ENCODE measurements at places on chromosomes 7 and 10. TPM values are rescaled to one million over a fixed set of nuclear protein-coding genes. Genes with fewer than 3 reads are reported as not detected.
A peak's percentile ranks its signal among the peaks of the same experiment; 100 is the strongest.

GRCh38 chr10:69729326-69730048 lies 72.2 kb upstream of the COL13A1 start:
- no peak overlapping the region for H3K4me3 ChIP-seq
- no peak overlapping the region for H3K27ac ChIP-seq
- no peak for DNase-seq
- no peaks in the 10 kb centered on the region for H3K4me1 ChIP-seq
- H3K36me3 ChIP-seq, result no peaks in the 10 kb centered on the region
- H3K27me3 ChIP-seq, result no peaks in the 10 kb centered on the region

- no peaks in the 10 kb centered on the region for H3K4me1 ChIP-seq
- no peaks in the 10 kb centered on the region for H3K36me3 ChIP-seq
- no peak overlapping the region for H3K4me3 ChIP-seq
- no peaks in the 10 kb centered on the region for H3K27me3 ChIP-seq
- no peak overlapping the region for H3K27ac ChIP-seq
These were observed 125.1 kb upstream of the NRP1 start for GRCh38 chr10:33459602-33460001.

DNA sequence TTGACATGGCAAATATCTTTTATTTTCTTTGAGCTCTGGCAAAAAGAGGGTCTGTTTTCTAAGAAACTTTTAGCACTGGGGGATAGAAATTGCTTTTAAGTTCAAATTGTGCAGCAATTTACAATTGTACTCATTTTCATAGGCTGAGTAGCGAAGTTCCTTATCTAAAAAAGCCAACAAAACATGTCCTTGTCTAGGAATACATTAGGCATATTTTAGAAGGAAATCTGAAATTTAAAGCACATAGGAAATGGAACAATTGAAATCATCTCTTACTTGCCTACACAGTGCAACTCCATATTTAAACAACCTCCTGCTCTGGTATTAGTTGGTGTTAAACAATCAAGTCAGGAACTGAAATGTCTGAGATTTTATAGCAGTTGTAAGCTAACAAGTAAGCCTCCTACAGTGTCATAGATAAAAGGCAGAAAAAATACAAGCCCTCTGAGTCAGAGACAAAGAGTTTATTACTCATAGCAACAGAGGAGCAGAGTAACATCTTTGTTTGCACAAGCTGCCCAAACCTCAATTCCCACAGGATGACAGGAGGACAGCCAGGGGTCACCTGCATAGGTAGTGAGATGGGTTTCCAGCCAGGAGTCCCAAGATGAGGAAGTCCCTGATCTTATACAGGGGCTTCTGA lies 280.2 kb upstream of the HGF start:
- no peak overlapping the region for H3K4me3 ChIP-seq
- no peak overlapping the region for H3K27ac ChIP-seq
- H3K4me1 ChIP-seq, result no peaks in the 10 kb centered on the region
- no peaks in the 10 kb centered on the region for H3K27me3 ChIP-seq
- H3K36me3 ChIP-seq, result no peaks in the 10 kb centered on the region
- DNase-seq, result no peak

DNA sequence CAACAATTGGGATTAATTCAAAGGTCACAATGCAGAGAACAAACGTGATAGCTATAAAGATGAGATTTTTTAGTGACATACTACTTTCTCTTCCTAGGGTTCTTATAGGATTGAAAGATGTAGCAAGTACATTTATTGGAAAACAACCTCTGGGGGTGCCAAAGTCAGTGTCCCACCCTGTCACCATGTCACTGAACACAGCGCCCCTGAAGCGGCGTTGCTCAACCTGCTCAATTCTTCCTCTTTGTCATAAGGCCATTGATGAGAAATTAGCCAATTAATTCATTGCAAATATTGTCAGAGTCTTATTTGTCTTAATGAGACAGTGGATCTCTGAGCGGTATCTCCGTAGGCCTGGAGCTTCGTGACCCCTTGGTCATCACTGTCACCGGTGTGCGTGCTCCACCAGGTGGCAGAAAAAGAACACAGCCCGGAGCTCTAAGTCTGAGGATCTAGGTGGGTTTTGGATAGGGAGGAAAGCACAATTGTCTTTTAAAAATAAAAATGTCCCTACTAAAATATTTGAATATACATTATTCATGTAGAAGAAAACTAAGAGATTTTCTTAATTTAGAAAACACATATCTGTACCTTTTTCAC lies 362.6 kb downstream of the PAXIP1 start:
- H3K36me3 ChIP-seq, result no peaks in the 10 kb centered on the region
- no peak overlapping the region for H3K27ac ChIP-seq
- H3K4me1 ChIP-seq, result no peaks in the 10 kb centered on the region
- DNase-seq, result no peak
- no peaks in the 10 kb centered on the region for H3K27me3 ChIP-seq

- no peak overlapping the region for H3K4me3 ChIP-seq
- no peak overlapping the region for H3K27ac ChIP-seq
- no peaks in the 10 kb centered on the region for H3K36me3 ChIP-seq
- DNase-seq, result no peak
- no peaks in the 10 kb centered on the region for H3K27me3 ChIP-seq
These were observed 65.0 kb upstream of the IL6 start for GRCh38 chr7:22662036-22662435.

NSMCE4A gene
- 16.8 TPM for total RNA-seq

DNA sequence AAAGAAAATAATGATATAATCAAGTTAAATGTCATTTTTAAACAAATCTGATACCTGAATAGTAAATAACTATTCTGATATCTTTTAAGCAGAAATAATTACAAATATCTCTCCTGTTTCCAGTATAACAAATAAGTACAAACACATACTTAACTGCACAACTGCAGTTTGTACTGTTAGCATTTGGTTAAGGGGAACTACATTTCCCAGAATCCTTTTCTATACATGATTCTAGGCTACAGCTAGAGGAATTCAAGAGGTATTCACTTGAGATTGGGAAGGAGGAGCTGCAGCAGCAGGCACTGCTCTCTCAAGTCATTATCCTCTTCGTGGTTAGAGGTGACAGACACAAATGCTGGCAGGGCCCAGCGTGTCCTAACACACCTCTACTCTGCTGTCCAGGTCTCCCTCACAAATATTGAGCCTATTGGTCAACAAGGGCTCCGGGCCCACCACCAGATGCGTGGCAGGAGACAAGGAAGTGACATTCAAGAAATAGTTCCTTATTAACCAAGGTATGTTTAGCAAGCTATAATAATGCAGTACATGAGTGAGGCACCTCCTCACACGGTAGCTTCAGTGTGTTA lies 255.1 kb upstream of the MKLN1 start:
- DNase-seq, result no peak
- H3K4me3 ChIP-seq, result peak overlapping the region; percentile 8
- peak overlapping the region; percentile 82 for H3K27ac ChIP-seq

DNA sequence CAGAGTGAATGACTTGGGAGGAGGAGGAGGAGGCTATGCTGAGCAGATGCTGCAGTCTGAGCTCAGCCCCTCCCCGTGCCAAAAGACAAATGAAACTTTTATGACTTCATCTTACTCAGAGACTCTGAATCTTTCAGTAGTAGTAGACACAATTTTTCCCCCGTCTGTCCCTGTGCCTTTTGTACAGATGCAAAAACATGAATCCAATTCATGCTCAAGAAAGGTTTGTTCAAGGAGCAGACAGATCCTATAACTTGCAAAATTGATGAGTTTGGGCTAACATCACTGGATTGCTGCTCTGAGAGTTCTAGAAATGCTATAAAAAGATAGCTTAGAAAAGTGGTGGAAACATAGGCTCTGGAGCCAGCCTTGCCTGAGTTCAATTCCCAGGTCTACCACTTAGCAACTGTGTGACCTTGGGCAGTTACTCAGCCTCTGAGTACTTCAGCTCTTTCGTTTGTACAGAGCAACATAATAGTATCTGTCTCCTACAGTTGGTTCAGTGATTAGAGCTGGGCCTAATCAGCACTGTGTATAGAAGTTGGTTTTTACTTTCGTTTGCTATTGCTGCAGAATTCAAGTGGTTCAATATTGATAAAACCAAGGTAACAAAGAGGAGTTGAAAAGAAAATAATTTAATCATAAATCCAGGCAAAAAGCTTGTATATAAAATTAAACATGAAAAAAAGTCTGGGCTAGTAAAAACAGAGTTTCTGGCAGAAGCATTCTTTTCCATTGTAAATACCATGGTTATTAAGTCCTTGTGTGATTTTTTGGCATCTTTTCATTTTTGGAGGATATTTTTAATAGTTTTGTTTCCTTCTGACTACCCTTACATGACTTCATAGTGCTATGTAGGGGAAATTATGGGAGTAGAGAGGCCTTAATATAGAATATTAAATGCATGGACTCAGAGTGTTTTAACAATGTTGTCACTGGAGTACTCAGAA lies 174.2 kb upstream of the ZNF32 start:
- no peaks in the 10 kb centered on the region for H3K36me3 ChIP-seq
- H3K27me3 ChIP-seq, result no peaks in the 10 kb centered on the region
- H3K4me1 ChIP-seq, result no peaks in the 10 kb centered on the region
- no peak for DNase-seq
- no peak overlapping the region for H3K4me3 ChIP-seq

DNA sequence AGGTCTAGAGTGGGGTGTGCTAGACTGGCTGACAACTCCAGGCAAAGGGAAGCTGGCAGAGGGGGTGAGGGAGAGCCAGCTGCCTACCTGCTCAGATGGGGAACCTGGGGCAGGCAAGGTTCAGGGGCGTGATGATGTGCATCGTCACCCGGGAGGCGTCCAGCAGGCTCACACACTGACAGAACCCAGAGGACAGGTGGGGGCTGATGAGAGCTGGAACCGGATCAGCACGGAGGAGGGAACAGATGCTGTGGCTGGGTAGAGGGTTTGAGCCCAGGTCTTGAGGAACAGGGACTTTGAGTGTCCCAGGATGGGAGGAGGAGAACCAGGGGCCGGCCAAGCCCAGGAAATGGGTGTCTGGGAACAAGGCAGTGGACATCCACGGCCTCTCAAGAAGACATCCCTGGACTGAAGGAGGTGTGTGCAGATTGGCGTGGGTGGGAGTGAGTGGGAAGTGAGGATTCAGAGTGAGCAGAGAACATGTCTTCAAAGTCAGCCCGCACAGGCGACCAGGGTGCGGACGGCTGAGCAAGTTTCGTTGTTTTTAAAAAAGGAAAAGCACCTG lies 3.9 kb downstream of the RASGEF1A start:
- no peak for DNase-seq
- no peak overlapping the region for H3K4me3 ChIP-seq
- peaks cover 2% of the 10 kb centered on the region for H3K27me3 ChIP-seq
- peaks cover 3% of the 10 kb centered on the region for H3K4me1 ChIP-seq
- no peaks in the 10 kb centered on the region for H3K36me3 ChIP-seq
- H3K27ac ChIP-seq, result no peak overlapping the region

- no peaks in the 10 kb centered on the region for H3K27me3 ChIP-seq
- H3K4me3 ChIP-seq, result no peak overlapping the region
- no peaks in the 10 kb centered on the region for H3K4me1 ChIP-seq
- H3K27ac ChIP-seq, result no peak overlapping the region
- H3K36me3 ChIP-seq, result no peaks in the 10 kb centered on the region
- no peak for DNase-seq
These were observed 636.3 kb downstream of the PARD3 start for GRCh38 chr10:34178756-34179155.

CCL24 gene
- 2.1 TPM for total RNA-seq

DNA sequence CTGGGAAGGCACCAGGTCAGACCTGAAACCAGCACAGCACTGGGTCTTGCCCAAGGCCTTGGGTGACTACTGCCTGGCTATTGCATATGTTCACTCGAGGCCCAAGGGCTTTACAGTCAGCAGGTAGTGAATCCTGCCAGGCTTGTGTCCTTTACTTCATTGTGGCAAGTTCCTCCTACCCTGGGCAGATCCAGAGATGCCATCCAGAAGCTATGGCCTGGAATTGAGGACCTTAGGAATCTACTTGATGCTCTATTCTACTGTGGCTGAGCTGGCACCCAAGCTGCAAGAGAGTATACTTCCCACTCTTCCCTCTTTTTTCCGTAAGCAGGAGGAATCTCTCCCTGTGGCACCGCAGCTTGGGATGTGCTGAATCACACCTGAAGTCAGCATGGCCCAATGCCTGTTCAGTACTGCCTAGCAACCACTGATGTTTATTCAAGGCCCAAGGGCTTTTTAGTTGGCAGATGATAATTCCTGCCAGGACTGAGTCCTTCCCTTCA lies 246.7 kb upstream of the CTBP2 start:
- H3K27me3 ChIP-seq, result peaks cover 2% of the 10 kb centered on the region
- DNase-seq, result no peak
- no peak overlapping the region for H3K27ac ChIP-seq
- no peaks in the 10 kb centered on the region for H3K4me1 ChIP-seq
- H3K36me3 ChIP-seq, result no peaks in the 10 kb centered on the region

TFR2 gene
- total RNA-seq, result 276 TPM

DNA sequence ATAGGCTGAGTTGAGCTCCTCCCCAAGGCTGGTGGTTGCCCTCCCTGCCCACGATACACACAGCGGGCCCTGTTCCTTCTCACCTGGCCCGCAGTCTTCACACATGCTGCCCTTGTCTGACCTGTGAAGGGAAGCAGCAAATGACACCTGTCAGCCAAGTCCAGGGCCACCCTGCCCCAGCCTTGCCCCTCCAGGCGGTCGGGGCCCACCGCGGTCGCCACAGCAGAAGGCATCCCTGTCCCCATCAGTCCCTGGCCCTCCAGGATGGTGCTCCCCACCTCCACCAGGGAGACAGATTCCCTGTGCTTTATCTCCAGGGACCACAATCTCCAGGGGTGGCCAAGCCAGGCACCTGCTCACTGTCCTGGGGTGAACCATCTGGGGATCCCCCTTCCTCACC lies 81.2 kb upstream of the TMEM248 start:
- no peaks in the 10 kb centered on the region for H3K27me3 ChIP-seq
- H3K4me3 ChIP-seq, result no peak overlapping the region
- no peaks in the 10 kb centered on the region for H3K4me1 ChIP-seq
- no peaks in the 10 kb centered on the region for H3K36me3 ChIP-seq
- no peak overlapping the region for H3K27ac ChIP-seq
- DNase-seq, result no peak

DNA sequence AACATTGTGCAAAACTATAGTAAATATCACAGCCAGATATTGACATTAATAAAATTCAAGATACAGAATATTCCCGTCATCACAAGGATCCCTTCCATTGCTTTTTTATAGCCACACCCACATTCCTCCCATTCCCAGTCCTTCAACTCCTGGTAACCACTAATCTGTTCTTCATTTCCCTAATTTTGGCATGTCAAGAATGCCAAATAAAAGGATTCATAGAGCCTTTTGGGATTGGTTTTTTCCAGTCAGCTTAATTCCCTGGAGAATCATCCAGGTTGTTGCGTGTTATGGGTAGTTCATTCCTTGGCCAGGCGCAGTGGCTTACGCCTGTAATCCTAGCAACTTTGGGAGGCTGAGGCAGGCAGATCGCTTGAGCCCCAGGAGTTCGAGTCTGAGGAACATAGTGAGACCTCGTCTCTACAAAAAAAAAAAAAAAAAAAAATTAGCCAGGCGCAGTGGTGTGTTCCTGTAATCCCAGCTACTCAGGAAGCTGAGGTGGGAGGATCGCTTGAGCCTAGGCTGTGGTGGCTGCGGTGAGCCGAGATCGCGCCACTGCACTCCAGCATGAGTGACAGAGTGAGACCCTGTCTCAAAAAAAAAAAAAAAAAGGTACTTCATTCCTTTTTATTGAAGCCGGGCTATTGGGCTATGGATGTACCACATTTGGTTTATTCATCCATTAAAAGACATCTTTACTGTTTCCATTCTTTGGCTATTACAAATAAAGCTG lies 2.7 kb downstream of the OGDH start:
- no peaks in the 10 kb centered on the region for H3K36me3 ChIP-seq
- peaks cover 4% of the 10 kb centered on the region for H3K4me1 ChIP-seq
- H3K27me3 ChIP-seq, result no peaks in the 10 kb centered on the region
- no peak overlapping the region for H3K27ac ChIP-seq
- no peak for DNase-seq
